ENCODE measurements at places on chromosomes 1 and 21.

DNA sequence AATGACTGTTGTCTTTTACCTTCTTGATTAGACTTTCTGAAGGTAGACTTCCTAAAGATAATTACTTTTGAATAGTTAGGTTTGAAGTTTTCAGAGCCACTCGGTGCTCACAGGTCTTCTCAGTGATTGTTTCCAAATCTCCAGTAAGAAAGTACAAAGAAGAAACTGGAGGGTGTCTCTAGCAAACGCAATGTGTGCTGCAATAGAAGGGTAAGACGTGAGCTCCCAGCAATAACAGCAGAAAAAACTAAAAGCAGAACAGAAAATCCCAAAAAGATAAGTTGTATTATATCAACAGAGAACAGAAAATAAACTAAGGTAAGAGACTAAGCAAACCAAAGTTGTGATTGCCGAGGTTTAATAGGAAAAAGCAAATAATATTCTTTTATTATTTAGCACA is 1.8 kb downstream of the CTTNBP2NL start:
- no peak for DNase-seq

DNA sequence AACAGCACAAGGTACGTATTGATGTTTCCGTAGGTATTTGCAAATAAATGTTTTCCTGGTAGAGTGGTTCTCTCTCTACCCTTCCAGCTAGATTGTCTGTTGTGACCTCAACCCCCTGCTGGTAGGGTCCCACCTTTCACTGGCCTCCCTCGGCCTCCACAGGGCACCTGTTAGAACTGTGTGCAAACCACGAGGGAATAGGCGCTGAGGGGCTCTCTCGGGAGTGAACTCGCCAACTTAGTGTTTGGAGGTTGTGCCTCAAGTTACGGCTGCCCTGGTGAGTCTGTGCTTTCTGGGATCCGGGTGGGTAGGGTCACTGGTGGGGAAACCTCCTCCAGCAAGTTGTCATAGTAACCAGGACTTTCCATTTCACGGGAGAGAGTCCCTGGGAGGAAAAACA is 204.7 kb upstream of the EDN2 start:
- no peak for DNase-seq

GRCh38 chr1:221635305-221635704 is 106.6 kb downstream of the DUSP10 start:
- no peak for DNase-seq

DNA sequence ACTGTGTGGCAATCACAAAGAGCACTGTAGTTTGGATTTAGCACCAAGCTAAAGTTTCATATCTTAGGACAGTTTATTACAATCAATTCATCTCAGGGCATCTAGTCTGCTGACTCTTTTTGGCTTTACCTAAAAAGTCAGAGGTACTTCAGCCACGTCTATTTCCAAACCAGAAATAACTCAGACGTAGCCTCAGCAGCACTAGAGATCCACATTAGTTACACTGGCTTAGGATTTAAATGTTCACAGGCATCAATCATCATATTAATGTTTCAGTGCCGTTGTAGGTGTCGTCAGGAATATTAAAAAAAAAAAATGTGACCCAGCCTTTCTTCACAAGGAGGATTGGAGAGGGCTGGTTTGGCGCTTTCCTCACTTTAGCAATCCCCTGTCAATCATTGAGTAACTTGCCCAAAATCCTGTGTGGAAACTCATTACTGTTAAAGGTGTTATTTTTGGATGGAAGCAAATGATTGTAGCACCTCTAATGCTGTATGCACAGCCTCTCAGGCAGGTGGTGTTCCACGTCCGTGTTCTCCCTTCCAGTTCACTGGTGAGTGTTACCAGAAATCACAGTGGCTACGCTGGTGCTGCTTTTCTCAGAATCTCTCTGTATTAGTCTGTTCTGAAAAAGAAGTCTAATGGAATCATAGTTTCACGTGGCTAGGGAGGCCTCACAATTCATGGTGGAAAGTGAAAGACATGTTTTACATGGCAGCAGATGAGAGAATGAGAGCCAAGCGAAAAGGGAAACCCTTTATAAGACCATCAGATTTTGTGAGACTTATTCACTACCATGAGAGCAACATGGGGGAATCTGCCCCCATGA is 45.4 kb downstream of the NEK7 start:
- DNase-seq: no peak

DNA sequence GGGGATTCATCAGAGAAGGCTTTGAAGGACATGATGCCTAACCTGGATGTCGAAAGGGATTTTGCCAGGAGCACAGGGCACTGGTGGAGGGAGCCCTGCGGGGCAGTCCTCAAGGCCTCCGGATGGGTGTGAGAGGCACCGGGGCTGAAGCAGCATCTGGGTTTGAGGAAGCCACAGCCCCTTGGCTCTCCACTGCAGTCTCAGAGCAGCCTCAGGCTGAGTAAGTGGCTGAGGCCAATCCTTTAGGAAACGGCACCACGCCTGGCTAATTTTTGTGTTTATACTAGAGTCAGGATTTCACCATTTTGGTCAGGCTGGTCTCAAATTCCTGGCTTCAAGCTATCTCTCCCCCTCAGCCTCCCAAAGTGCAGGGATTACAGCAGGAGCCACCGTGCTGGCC is 12.0 kb downstream of the ERVH48-1 start:
- DNase-seq: peak; percentile 35

DNA sequence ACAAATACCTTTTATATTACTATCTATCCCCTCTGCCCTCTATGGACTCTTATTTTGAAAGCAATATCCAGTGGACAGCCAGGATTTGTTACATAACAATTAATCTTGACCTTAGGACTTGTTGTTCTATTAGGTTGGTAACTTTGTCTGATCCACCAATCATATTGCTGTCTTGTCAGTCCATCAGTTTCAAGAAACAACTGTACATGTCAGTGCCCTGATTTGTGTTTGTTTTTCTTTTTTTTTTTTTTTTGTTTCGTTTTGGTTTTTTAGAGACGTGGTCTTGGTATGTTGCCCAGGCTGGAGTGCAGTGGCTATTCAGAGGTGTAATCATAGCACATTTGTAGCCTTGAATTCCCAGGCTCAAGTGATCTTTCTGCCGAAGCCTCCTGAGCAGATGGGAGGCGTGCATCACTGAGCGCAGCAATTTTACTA is 1.5 kb upstream of the SCP2 start:
- no peak for DNase-seq

DNA sequence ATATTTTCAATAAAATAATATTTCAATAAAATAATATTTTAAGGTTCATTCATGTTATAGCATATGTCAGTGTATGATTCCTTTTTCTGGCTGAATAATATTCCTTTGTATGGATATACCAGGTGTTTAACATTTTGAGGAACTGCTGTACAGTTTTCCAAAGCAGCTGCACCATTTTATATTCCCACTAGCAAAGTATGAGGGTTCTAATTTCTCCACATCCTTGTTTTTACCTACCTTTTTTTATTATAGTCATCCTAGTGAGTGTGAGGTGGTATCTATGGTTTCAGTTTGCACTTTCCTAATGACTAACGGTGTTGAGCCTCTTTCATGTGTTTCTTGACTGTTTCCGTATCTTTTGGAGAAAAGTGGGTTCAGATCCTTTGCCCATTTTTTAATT is 5.2 kb downstream of the DEGS1 start:
- no peak for DNase-seq

- DNase-seq: no peak
Observed at GRCh38 chr1:106846656-106847055, 209.8 kb upstream of the PRMT6 start.

GRCh38 chr21:37855647-37856625 is 60.3 kb downstream of the KCNJ6 start:
- peak; percentile 29 for DNase-seq

DNA sequence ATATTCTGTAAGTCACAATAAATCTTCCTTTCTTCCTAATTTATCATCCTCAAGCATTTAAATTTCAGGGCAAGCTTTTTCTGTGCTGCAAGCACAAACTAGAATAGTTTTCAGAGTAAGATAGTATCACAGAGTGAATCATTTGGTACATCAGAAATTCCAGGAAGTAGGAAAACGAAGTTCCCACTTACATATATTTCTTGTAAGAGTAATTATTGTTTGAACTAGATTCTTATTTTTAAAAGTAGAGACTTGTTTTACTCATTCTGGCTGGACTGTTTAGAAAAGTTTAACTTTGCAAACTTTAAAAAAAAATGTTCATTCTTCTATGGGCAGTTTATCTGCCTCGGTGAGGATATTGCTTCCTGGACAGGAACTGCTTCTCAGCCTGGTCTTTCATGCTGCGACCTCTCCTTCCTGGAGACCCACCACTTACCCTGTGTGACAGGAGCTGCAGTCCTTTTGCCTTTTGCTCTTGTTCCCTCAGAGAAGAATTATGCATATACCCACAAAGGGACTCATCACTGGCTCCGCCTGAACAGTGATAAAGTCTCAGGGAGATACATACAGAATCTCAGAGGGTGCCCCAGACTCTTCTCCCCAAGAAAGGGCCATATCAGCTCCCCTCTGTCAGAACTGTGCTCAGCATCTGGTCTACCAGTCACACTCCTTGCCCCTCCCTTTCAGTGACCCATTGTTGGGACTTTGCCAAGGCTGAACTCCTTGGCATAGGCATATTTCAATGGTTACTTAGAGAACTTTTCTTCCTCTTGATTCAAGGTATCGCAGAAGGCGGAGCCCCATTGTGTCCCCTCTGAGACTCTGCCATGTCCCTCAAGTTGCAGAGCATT is 102.7 kb upstream of the CD55 start:
- no peak for DNase-seq

- no peak for DNase-seq
Observed at GRCh38 chr1:225430301-225430700, 2.5 kb upstream of the LBR start.

DNA sequence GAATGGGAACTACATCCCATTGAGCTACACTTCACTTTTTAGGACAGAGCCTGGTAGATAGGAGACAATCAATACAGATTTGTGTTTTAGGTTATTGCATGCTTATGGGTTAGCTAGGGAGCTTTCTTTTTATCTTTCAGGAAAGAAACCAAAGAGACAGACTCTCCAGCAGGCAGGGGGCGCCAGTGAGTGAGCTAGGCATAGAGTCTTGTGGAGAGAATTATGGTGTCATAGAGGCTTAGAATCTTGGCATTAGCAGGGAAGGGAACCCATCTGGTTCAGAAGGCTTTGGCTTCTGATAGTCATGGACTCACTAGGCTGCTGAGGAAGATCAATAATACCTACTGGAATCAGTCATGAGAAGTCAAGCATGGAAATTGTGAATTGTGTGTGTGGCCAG is at the start of gene SMCP:
Gene SMCP, plus strand, starts transcription at position 281 of the 400 bp plus-strand sequence. CDS start 6,101 bp downstream, outside the sequence.
- DNase-seq: no peak

GRCh38 chr1:28983509-28984310 is 69.3 kb downstream of the EPB41 start:
- DNase-seq: no peak

- DNase-seq: no peak
Observed at GRCh38 chr1:180092931-180093650, 61.6 kb upstream of the QSOX1 start.

DNA sequence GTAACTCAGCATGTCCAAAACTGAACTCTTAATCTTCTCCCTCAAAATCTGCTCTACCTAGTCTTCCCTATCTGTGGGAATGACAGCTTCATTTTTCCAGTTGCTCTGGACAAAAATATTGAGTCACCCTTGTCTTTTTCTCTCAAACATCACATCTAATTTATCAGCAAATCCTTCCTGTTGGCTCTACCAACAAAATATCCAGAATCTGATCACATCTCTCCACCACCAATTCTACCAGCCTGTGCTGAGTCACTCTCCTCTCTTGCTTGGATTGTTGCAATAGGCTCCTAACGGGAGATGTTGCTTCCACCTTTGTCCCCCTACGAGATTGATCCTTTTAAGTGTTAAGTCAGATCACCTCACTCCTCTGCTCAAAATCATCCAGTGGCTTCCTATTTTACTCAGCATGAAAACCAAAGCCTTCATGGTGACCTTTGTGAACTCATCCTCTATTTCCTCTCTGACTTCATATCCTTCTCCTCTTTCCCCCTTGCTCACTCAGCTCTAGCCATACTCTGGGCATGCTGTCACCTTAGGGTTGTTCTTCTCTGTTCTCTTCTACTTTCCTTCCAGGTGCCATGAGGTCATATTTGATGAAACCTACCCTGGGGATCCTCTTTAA is 21.5 kb upstream of the SMYD2 start:
- DNase-seq: no peak

DNA sequence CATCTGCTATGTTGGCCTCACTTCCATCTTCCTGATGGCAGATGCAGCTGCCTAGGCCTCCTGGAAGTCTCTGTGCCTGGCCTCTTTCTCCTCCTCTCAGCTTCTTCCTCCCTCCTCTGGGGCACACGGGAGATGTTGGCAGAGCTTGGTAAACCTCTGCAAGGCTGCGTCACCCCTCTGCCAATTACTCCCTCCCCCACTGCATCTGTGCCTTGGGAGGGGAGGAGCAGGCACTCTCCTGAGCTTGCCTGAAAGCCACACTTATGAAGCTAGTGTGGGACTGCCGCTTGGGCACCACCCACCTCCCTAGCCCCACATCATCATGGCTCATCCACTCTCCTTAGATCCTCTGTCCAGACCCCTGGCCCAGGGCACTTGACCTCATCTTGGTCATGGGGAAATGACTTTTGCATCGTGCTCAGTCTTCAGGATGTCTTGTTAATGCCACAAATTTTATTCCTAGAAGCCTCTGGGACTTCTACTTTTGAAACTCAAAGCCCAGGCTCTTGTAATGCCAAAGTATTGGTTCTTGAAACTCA is 7.3 kb upstream of the TMEM51 start:
- DNase-seq: no peak

DNA sequence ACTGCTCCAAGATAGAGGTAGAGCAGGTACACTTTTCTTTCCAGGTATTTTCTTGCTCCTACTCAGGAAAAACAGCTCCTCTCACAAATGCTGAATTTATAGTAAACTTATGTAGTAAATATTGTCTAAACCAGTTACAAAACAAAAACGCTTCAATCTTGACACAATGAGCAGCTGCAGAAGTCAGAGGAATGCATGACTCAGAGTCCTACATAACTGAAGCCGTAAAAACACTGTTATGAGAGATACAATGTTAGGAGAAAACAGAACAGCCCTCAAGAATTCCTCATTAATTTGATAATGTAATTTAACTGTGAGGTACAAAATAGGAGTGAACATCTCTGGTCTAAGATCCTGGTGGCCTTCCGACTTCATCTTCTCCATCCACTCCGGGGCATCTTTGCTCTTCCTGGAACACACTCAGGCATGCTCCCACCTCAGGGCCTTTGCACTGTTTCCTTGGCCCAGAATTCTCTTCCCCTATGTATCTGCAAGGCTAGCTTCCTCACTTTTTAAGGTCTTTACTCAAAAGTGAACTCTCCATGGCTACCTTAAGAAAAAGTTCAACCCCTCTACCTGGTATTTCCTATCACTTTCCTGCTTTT is 138.5 kb downstream of the SLC45A1 start:
- DNase-seq: no peak

GRCh38 chr1:67242016-67242415 is 65.7 kb upstream of the IL12RB2 start:
- no peak for DNase-seq

- DNase-seq: no peak
Observed at GRCh38 chr1:173424143-173424542, 53.0 kb upstream of the PRDX6 start.

DNA sequence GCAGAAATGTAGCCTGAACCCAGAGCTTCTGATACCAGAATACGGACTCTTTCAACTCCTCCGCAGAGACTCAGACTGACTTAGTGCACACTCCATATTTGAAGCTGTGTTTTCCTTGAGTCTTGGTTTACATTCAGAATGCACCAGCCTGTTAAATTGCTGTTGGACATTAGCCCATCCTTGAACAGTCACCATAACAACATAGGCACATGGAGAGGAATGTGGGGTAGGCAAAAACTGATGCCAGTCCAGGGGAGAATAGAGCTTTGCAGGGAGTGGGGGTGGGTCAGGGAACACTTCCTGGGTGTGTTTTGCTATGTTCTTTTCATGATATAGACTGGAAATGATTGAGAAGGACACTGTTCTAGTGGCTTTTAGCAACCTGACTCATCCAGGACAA is 76.3 kb upstream of the CACNA1E start:
- DNase-seq: no peak

GRCh38 chr1:48741380-48741779 is 35.3 kb downstream of the BEND5 start:
- DNase-seq: no peak

Data from AG09319 (cell line).